ENCODE measurements at places on chromosomes 4 and X. TPM values are rescaled to one million over a fixed set of nuclear protein-coding genes. Genes with fewer than 3 reads are reported as not detected.

Gene LAMP2
- total RNA-seq, result 197 TPM

Gene APOO
- total RNA-seq, result 16.7 TPM

Gene TRIM60
- total RNA-seq, result not detected

GRCh38 chr4:106104276-106104675 lies 209.0 kb downstream of the NPNT start:
- DNase-seq, result no peak

Data from breast epithelium (tissue), 4 donors.